ENCODE measurements at places on chromosomes 2 and 18. TPM values are rescaled to one million over a fixed set of nuclear protein-coding genes. Genes with fewer than 3 reads are reported as not detected.
A peak's percentile ranks its signal among the peaks of the same experiment; 100 is the strongest.

- no peak for DNase-seq
Measured at GRCh38 chr2:222309766-222310165, 11.0 kb upstream of the PAX3 start.

- DNase-seq = peak; percentile 88
Measured at GRCh38 chr18:46939337-46939963, 22.0 kb downstream of the KATNAL2 start.

GRCh38 chr2:168087401-168087800 is 160.0 kb downstream of the STK39 start:
- DNase-seq = no peak

DNA sequence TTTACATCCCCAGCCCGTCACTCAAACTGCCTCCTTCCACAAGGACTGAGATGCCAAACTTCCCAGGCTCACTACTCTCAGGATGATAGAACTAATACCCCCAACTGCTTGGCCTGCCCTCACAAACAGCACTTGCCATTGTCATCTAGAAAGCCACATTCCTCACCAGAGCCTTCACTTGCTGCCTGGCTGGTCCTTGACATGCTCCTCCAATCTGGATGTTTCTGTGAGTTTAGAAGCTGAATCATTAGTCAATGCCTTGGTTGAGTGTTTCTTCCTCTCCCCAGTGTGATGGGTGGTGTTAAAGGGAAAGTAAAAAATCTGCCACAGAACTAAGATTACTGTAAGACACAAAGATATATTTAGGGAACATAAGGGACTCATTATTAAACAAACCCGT is 52.5 kb downstream of the MARCHF4 start:
- peak; percentile 28 for DNase-seq

- DNase-seq = no peak
Measured at GRCh38 chr2:119586085-119586484, 41.8 kb downstream of the CFAP221 start.

DNA sequence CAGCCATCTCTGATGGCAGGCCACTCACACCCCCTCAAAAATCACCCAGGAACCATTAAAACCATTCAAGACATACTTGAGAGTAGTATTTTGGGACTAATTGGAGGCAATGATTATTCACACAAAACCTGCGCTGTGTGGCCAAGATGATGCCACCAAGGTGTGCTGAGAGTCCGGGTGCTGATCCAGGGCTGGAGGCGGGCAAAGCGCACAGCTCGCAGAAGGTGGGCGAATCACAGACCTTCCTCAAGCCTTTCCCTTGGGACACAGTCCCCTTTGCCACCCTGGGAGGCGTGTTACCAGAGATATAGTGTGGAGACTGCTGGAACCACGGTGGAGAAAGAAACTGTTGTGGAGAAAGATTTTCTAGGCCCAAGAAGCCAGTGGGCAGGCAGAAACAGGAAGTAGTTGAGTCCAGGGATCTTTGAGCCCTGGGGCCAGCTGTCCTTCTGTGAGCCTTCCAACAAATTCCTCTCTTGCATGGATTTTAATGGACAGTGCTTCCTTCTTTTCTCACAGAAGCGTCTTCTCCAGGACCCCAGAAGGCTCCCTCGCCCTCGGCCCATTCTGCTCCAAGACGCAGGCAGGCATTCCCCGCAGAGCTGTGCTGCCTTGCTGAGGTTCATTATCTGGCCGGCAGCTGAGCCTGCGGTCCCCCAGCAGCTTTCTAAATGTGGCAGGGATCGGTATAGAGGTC is 8.0 kb downstream of the COPS9 start:
- DNase-seq = no peak

- DNase-seq = no peak
Measured at GRCh38 chr2:40213071-40213470, 238.8 kb downstream of the SLC8A1 start.

AQP12B gene
- not detected for total RNA-seq

ASB18 gene
- total RNA-seq = not detected

SERPINB7 gene
- 28.0 TPM for total RNA-seq

GPR39 gene
- 9.2 TPM for total RNA-seq

VWC2L gene
- 0.15 TPM for total RNA-seq

RFX8 gene
- total RNA-seq = not detected

FAM237A gene
- total RNA-seq = not detected
